Activated CD4-positive, alpha-beta memory T cell treated with anti-CD3 and anti-CD28 coated beads for 36 hours (primary cell): ENCODE measurements at places on chromosomes 5 and 9. TPM values are rescaled to one million over a fixed set of nuclear protein-coding genes. Genes with fewer than 3 reads are reported as not detected.

GPR21 gene
- 0.31 TPM for total RNA-seq

- peak overlapping the region; percentile 89 for H3K27ac ChIP-seq
- DNase-seq = no peak
- peaks cover 1% of the 10 kb centered on the region for H3K27me3 ChIP-seq
- H3K4me3 ChIP-seq = peak overlapping the region; percentile 81
These were observed 632 bp upstream of the PRKAA1 start for GRCh38 chr5:40798801-40799210.

PCDHB8 gene
- total RNA-seq = not detected

- H3K27me3 ChIP-seq = no peaks in the 10 kb centered on the region
- H3K4me3 ChIP-seq = no peak overlapping the region
- H3K4me1 ChIP-seq = no peaks in the 10 kb centered on the region
- no peak for DNase-seq
- H3K36me3 ChIP-seq = no peaks in the 10 kb centered on the region
- H3K27ac ChIP-seq = no peak overlapping the region
These were observed 64.4 kb downstream of the PLCXD3 start for GRCh38 chr5:41445937-41446563.

PCDHGA12 gene
- 0.07 TPM for total RNA-seq

GRCh38 chr5:73962801-73963425, 336.9 kb downstream of the ARHGEF28 start:
- DNase-seq = no peak
- peaks cover 14% of the 10 kb centered on the region for H3K27me3 ChIP-seq
- H3K36me3 ChIP-seq = no peaks in the 10 kb centered on the region
- H3K27ac ChIP-seq = no peak overlapping the region
- no peaks in the 10 kb centered on the region for H3K4me1 ChIP-seq

DNA sequence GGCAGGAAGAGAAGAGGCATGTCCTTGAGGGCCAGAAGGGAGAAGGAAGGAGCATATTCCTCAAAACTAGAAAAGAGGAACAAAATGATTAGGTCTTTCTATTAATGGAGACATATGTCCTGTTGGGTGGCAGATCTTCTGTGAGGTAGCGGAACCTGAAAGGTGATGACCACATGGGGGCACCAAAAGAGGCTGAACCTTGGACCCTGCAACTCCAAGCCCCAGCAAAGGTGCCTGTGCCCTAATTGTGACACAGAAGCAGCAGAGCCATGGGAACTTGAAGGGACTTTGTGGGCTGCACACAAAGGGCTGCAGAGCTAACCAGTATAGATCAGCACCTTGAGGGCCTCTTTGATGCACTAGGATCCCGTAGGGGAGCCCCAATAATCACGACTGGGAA, 158.0 kb downstream of the BAAT start:
- H3K36me3 ChIP-seq = no peaks in the 10 kb centered on the region
- no peaks in the 10 kb centered on the region for H3K4me1 ChIP-seq
- H3K27me3 ChIP-seq = no peaks in the 10 kb centered on the region
- no peak overlapping the region for H3K27ac ChIP-seq

DNA sequence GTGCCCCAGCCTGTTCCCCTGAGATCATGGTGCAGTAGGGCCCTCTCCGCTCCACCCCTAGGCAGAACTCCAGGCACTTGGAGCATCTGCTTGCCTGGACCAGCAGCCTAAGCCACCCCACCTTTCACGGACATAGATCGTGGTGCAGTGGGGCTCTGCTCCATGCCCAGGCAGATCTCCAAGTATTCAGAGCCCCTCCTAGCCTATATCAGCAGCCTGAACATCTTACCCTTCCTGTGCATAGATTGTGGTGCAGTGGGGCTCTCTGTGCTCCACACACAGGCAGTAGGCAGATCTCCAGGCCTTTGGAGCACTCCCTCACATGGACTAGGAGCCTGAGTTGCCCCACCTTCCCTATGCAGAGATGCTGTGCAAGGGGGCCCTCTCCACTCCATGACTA, 103.0 kb downstream of the GLIS3 start:
- DNase-seq = no peak
- no peak overlapping the region for H3K4me3 ChIP-seq
- peaks cover 6% of the 10 kb centered on the region for H3K36me3 ChIP-seq
- no peak overlapping the region for H3K27ac ChIP-seq
- no peaks in the 10 kb centered on the region for H3K4me1 ChIP-seq

DNA sequence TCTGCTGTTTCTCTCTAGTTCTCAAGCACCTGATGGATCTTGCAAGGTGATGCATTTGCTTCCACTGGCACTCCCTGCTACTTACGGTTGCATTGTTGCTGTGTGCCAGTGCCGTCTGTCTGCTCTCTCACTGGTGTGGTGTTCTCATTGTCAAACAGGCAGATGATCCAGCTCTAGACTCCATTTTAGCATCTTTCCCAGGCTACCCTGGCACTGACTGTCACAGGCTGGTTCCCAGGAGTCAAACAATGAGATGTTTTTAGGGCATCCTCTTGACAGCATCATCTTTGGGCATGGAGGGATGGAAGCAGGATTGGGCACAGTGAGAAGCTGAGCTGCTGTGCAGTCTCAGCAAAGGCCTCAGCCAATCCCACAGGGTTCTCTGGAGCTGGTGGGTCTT, 12.9 kb downstream of the MTRR start:
- H3K4me3 ChIP-seq = no peak overlapping the region
- peaks cover 58% of the 10 kb centered on the region for H3K36me3 ChIP-seq

ATG10 gene
- total RNA-seq = 8.5 TPM
